SK-N-MC (cell line): ENCODE measurements at places on chromosomes 1 and 21.

DNA sequence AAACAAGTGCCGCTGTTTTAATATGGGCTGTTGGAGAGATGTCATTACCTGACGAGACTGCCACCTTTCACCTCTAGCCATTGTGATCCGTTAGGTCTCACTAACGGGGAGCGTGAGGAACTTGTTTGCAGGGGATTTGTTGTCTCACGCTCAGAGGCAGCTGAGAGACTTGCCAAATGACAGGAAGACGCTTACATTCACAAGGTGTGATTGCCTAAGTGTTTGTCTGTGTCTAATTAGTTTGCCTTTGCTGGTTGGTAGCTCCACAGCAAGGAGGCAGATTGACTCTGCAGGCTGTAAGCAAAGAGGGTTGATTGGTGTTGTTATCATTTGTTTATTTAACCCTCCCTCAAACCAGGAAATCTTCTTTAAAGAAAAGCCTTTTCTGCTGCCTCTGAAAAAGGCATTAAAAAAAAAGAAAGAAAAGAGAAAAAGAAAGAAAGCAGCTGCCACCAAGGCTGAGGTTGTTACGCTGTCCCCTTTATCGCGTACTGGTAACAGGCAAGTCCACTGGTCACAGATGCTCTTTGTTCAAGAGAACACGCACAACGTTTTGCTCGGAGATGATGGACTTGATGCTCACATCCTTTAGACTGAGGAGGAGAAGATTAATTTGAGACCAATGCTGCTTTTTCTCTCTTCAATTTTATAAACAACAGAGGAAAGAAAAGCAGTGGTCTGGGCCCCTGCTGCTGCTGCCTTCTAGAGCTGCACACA is 203.9 kb downstream of the ZNF326 start:
- DNase-seq: no peak

DNA sequence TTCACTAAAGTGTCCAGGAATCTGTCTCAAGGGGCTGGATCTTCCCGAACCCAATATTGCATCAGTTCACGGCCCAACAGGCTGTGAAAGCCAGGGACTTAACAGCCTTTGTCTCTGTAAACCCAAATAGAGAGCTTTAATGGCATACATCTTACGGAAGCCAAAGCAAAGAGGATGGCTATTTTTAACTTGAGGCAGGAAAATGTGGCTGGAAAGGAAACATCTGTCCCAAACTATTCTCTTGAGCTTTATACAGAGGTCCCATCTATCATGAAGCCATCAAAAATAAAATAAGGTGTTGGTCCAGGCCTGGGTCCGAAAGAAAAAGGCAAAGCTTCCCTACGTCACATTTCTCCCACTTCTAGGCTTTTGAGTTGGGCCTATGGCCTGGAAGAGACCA is 7.7 kb upstream of the CD34 start:
- no peak for DNase-seq

- DNase-seq: no peak
Measured at GRCh38 chr1:189656628-189657530, 820.8 kb downstream of the BRINP3 start.

- no peak for DNase-seq
Measured at GRCh38 chr1:153795330-153795837, 20.2 kb downstream of the SLC27A3 start.

- no peak for DNase-seq
Measured at GRCh38 chr1:44259090-44259489, 45.8 kb downstream of the DMAP1 start.

GRCh38 chr1:215878128-215878527 is 311.0 kb downstream of the KCTD3 start:
- DNase-seq: no peak

GRCh38 chr1:32869923-32870614 is 643 bp downstream of the FNDC5 start:
- no peak for DNase-seq
